ENCODE measurements at places on chromosomes 1 and 21. TPM values are rescaled to one million over a fixed set of nuclear protein-coding genes. Genes with fewer than 3 reads are reported as not detected.

DNA sequence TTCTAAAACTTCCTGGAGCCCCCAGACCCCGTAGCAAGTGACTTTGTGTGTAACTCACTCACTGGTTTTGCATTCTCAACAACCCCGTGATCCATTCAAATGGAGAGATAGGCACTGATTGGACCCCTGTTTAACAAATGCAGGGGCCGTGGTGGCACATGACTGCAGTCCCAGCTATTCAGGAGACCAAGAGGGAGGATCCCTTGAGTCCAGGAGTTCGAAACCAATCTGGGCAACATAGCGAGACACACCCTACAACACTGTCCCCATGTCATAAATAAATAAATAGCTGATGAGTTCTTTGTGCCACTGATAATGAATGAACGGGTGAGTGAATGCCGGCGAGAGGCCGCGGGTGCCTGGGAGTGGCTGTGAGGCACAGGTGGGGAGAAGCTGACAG is 59.4 kb upstream of the PAX7 start:
- no peak for DNase-seq

DNA sequence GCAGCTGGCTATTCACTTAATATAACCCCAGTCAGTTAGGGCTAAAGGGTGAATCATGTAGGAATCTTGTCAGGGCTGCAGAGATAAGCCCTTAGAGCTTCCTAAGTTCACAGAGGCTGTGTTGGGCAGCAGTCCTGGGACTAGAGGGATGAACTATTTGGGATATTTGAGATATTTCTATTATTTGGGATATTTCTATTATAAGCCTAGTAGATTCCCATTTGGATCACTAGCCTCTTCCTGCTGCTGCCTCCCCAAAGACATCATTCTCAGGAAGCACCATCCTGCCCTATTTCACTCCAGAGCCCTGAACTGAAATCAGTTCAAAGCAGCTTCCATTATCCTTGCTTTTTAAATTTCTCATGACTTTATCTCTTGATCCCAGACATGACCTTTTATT is 501.3 kb downstream of the NUF2 start:
- DNase-seq: no peak

DNA sequence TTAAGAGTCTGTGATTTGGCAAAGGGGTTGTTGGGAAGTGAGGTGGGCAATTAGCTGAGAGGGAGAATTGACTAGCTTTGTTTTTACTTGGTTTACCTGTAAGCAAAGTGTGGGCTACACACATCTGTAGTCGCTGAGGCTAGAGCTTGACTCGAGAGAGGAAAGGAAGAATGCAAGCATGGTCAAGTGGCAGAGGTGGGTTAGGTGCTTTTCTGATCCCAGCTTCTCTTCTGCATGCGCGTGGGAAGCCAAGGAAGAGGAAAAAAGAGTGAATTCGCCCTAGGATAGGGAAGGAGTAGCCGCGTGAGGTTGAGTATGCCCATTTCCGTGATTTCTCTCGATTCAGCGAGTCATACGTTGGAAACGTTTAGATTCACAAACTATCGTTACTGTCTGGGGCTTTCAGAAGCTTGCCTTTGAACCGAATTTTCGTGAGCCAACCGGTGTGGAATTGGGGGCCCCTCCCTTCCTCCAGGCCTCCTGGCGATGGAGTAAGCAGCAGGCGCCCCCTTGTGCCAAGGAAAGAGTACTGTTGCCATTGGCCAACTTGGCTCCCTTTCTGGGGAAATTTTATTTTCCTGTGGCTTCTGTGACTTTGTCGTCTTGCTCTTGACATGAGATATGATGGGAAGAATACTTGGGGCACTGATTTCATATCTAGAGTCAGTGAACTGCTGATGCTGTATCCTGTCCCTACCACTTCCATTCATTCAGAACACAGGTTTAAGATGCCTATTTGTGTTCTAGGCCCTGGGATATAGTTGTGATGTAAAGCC is 1.3 kb downstream of the PIGV start:
- DNase-seq: peak; percentile 83

GRCh38 chr1:232876506-232877364 is 71.5 kb downstream of the MAP10 start:
- no peak for DNase-seq

DNA sequence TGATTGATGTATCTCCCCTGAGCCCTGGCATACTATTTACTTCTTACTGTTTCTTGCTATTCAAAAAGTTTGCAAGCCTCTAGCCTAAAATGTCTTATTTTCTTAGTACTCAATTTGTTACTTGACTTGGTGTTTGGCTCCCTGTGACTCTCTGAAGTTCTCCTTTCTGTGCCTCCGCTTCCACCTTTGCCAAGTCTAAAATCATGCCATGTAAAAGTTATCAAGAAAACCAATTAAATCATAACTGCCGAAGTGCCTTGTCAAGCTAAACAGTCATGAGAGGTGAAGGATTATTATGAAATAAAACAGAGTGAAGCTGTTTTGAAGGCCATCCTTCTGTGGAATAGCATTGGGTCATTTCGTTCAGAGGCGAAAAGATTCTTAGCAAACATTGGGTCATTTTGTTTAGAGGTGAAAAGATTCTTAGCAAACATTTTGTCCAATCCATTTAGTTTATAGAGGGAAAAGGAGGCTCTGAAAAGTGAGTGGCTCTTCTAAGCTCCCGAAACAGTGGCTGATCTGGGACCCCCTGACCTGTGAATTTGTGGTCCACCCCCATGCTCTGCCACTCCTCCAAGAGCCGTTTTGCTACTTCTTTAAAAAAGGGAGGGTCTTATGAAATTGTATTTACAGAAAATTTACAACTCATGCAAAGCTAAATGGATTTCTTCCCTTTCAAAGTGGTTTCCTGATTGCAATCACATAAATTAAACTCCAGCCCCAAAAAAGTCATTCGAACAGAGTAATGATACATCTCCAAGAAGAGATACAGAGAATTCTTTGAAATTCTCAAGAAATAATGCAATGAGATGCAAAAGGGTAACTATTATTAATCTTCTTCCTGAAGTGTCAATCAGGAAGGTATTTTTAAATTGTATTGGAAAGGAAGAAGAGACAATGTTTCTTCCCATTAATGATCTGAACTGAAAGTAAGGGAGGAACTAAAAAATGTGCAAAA is 141.4 kb downstream of the RUNX1 start:
- DNase-seq: no peak

SPRR3 gene
- not detected for total RNA-seq

DNA sequence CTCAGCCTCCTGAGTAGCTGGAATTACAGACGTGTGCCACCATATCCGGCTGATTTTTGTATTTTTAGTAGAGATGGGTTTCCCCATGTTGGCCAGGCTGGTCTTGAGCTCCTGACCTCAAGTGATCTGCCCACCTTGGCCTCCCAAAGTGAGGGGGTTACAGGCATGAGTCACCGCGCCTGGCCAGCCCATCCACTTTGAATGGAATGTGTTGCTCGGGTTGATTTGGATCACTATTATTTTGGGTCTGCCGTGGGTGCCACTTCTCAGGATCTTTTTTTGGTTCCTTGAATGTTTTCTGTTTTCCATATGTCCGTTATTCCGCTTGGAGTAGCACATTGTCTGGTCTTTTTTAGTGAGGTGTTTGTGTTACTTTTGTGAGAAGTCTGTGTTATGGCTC is 17.0 kb downstream of the PCNT start:
- DNase-seq: no peak

- DNase-seq: no peak
Measured at GRCh38 chr1:91583326-91583755, 82.7 kb downstream of the CDC7 start.

- DNase-seq: no peak
Measured at GRCh38 chr21:26849428-26850115, 4.4 kb upstream of the ADAMTS1 start.
